ENCODE measurements at places on chromosomes 3 and 15.

GRCh38 chr3:6512172-6512800 lies 348.6 kb upstream of the GRM7 start:
- no peak for DNase-seq

DNA sequence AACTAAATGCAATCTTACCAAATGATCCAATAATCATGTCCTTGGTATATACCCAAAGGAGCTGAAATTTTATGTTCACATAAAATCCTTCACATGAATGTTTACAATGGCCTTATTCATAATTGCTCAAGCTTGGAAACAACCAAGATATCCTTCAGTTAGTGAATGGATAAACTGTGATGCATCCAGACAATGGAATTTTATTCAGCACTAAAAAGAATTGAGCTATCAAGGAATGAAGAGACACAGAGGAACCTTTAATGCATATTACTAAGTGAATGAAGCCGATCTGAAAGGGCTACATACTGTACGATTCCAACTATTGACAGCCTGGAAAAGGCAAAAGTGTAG lies 168.4 kb downstream of the PDE8A start:
- DNase-seq: no peak

- no peak for DNase-seq
Measured at GRCh38 chr15:59444081-59444835, 6.3 kb downstream of the FAM81A start.

DNA sequence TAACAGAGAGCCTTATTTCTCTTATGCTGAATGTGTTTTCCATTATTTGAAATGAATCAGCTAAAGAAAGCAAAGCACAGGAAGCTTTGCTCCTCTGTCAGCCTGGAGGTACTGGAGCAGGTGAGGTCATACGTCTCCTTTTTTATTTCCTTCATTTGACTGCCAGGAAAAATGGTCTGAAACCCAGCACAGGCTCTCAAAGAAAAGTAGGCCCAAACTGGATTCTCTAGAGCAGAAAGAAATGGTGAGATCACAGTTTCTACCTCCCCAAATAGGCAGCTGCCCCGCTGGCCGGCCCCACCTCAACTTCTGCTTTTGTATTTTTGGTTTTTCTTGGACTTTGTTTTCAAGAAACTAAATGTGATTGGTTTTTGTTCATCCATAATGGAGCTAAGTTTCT lies 95.1 kb downstream of the RPL39L start:
- DNase-seq: no peak

DNA sequence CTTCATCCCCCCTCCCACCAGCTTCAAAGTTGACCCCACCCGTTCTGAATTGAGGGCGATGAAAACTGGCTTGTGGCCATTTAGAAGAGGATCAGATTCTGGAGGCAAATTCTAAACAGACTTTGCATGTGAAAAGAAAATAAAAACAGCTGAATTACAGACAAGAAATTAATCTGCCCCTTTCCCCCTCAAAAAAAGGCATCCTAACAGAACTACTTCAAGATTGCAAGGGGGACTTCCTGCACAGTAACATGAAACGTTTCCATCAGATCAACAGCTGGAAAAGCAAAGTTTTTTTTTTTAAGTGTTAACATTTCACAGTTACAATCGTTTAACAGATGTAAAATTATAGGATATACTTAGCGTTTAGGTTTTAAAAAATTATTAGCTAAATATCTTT lies 229.3 kb downstream of the RORA start:
- DNase-seq: no peak

- no peak for DNase-seq
Measured at GRCh38 chr3:182609575-182610156, 183.6 kb upstream of the ATP11B start.

GRCh38 chr15:62945063-62945462 lies 97.5 kb upstream of the TPM1 start:
- DNase-seq: no peak

- no peak for DNase-seq
Measured at GRCh38 chr3:134718726-134719125, 67.9 kb upstream of the KY start.

- DNase-seq: no peak
Measured at GRCh38 chr15:39598186-39598850, 17.4 kb downstream of the THBS1 start.

GRCh38 chr3:130894130-130894985 lies 474 bp downstream of the ATP2C1 start:
- DNase-seq: no peak

DNA sequence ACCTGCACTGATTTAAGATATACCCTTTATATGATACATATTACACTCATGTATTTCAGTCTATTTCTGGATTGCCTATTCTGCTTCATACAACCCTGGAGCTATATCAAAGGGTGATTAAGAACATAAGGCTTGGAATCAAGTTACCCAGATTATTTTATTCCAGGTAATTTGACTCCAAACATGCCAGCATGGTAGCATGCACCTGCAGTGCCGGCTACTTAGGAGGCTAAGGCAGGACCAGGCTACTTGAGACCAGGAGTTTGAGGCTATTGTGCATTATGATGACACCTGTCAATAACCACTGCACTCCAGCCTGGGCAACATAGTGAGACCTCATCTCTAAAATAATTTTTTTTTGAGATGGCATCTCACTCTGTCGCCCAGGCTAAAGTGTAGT lies 50.4 kb upstream of the NEO1 start:
- DNase-seq: no peak

DNA sequence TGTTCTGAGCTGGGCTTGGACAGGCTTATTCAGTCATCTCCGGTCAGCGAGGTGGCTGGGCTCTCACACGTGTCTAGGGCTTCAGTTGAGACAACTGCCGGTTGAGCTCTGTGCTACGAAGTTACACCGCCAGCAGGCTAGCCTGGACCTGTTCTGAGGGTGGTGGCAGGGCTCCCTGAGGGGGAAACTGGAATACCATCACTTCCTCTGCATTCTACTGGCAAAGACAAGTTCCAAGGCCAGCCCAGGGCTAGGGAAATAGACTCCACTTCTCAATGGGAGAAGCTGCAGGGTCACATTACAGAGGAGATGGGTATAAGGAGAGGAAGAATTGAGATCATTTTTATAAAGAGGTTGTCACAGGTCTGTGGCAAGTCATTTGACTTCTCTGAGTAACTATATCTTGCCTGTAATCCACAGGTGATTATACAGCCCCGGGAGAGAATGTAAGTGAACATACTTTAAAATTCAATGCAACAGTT lies 106.8 kb upstream of the IL12A start:
- no peak for DNase-seq

DNA sequence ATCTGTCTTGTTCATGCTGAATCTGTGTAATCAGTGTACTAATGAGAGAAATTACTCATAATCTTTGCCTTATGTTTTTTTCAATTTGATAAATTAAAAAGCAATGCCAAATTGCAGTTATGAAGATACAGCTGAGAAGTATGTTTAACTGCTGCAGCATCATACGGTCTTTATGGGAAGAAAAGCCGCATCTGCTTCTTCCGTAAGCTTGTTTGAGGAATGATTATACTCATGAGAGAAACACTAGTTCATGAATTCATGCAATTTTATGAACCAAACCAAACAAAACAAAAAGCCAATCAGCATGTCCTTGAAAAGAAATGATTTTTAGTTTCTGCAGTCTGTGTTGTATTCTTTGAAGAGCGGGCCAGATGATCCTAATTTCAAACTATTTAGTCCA lies 275.9 kb upstream of the ARHGEF26 start:
- no peak for DNase-seq

GRCh38 chr3:111159391-111159790 lies 87.8 kb downstream of the NECTIN3 start:
- no peak for DNase-seq

DNA sequence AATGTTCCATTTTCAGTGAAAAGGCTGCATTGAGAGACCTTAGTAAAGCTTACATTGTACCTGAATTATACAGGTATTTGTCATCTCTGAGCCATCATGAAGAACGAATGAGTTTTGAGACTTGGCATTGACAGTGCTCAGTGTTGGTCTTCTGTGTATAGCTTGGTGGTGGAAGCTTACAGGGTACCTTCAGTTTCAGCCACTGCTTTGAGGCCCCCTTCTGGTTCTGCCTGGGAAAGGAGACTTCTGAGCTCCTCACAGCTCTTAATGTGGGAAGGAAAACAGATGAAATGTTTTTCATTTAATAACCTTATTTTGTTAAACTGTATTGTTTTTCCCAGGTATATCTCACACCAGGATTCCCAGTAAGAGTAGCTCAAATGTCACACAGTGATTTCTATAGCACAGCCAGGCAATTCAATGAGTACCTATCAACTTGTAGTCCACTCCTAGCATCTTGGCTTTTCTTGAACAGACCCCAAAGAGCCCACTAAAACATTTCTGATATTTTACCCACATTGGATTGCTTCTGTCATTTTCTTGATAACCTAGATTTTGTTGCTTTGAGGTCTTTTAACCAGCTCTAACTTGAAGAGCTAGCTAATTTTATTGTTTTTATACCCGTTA lies 5.6 kb downstream of the SERPINI1 start:
- DNase-seq: peak; percentile 4

DNA sequence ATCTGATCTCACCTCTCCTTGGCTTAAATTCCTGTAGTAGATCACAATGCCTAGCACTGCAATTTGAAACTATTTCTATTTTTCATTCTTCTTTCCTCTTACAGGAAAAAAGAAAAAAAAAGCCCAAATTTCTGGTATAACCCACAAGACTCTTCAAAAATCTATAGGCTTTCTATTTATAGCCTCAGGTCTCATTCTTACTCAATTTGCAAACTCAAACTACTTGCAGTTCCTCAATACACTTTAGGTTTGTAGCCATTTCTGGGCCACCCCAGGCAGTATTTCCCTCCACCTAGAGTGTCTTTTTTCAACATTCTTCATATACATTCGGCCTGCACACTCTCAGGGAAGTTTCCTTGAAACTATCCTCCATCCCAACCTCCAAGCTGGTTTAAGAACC lies 169.0 kb downstream of the TBC1D5 start:
- no peak for DNase-seq

DNA sequence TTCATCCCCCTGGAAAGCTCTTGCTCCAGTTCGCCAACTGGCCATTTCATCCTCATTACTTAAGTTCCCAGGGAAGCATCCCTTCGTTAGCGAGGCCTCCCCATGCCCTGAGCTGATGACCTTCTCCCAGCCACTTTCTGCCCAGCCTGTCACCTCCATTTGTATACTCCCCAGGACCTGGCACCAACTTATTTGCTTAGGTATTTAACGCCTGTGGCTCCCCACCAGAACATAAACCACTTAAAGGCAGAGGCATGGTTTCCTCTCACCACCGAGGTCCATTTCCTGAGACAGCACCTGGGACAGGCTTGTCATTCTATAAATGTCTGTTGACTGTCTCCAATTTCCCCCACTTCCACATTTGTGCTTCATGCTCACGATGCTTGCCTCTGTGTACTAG lies 189.0 kb downstream of the ZNF621 start:
- DNase-seq: no peak

DNA sequence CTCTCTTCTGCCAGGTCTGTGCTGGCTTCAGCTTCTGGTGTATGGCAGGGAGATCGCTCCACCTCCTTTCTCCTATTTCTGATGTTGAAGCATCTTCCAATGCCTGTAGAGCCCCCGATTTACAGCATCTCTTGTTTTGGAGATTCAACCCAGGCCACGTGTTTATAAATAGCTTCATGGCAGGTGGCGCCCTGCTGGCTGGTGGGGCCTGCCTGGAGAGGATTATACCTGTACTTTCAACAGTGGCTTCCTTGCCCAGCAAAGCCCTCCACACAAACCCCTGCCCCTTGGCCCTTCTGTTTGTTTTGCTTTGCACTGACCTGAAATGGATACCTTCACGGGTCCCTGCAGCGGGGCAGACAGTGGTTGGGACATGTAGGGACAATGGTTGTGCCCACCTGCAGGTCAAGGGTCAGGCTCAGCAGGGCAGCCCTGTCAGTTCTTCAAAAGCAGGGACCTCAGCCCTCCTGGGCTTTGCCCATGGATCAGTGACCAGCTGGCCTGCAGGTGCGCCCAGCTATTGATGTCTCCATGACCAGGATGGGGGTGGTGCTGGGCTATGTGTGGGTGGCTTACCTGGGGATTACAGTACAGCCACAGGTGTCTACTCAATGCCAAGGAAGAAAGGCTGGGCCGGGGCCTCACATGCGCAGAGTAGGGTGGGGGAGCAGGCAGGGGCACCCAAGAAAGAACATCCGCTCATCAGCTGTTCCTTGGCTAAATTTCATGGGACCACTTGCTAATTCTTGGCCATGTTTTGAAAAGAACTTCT lies 112.7 kb upstream of the PRR23C start:
- DNase-seq: no peak

- no peak for DNase-seq
Measured at GRCh38 chr15:51030649-51031316, 63.9 kb downstream of the TNFAIP8L3 start.

- DNase-seq: no peak
Measured at GRCh38 chr15:35194296-35194695, 109.2 kb upstream of the NANOGP8 start.

DNA sequence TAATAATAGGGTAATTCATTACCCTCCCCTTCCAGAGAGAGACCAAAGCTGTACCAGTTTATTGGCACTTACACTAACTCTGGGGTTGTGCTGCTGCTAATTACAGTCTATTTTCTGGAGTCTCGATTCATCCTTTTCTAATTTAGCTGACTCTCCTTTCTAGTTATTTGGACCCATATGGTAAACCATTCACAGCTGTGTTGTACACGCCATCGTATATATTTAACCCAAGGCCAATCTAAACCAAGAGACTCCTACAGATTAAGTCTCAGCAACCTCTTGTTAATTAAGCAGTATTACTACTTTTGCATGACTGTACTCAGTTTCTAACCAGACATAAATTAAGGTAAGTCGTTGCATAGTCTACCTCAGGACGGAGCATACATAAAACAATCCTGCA lies 22.5 kb downstream of the ANXA2 start:
- no peak for DNase-seq

DNA sequence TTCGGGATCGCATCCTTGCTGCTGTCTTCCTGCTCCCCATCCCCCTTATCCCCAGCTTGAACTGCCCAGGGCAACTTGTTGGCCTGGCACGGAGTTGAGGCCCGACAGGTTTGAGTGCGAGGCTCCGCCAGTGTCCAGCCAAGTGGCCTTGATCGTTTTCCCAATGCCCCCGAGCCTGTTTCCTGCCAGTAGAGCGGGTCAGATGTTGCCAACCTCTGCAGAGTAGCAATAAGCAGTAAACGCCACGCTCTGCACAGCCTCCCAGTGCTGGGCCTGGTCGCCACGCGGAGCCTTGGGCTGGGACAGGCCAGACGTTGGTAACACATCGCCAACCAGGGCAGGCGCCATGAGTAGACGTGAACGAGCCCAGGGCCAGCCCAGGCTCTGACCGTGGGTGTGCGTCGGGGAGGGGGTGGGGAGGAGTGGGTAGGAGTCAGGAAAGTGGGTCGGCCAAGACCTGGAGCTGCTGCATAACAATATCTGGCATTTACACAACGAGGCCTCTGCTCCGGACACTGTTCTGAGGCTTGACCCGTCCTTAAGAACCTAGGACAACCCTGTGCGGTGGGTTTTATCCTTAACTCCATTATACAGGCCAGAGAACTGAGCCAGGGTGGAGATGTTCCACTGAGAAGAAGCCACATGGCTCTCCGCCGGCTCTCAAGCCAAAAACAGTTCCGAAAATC lies 444 bp upstream of the ABHD14A start:
- DNase-seq: no peak

Measured in GM19239 (cell line).